ENCODE measurements at places on chromosomes 5 and 9.

DNA sequence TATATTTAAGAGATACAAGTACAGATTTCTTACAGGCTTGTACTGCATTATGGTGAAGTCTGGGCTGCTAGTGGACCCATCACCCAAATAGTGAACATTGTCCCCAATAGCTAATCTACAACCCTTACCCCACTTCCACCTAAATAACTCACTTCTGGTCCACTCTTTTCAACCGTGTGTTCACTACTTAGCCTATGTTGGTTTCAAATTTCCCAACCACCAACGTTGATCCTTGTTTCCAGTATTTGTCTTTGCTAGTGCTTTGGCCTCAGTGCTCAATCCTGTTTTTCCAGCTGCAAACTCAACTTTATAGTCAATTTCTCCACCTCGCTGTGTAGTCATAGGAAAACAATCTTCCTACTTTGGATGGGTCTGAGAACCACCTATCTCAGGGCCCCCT, 45.3 kb upstream of the TTC39B start:
- DNase-seq = no peak

DNA sequence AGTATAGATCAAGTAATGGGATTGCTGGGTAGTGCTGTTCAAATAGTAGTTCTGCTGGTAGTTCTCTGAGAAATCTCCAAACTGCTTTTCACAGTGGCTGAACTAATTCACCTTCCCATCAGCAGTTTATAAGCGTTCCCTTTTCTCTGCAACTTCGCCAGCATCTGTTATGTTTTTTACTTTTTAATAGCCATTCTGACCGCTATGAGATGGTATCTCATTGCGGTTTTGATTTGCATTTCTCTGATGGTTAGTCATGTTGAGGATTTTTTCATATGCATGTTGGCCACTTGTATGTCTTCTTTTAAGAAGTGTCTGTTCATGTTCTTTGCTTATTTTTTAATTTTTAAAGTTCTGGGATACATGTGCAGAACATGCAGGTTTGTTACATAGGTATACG, 279.2 kb upstream of the NREP start:
- DNase-seq = no peak

GRCh38 chr9:88481933-88482332, 53.0 kb upstream of the NXNL2 start:
- no peak for DNase-seq

- DNase-seq = no peak
Observed at GRCh38 chr5:96115147-96115807, 153.6 kb upstream of the ELL2 start.

DNA sequence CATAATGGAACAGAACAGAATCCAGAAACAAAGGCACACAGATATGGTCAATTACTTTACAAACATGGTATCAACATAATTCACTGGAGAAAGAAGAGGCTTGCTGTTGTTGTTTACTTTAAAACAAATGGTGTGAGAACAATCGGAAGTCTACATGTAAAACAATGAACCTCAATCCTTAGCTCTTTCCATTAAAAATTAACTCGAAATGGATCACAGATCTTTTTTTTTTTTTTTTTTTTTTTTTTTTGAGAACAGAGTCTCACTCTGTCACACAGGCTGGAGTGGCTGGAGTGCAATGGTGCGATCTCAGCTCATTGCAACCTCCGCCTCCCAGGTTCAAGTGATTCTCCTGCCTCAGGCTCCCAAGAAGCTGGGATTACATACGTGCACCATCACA, 9.8 kb downstream of the SEMA4D start:
- no peak for DNase-seq

- DNase-seq = no peak
Observed at GRCh38 chr5:96149021-96149420, 187.4 kb upstream of the ELL2 start.

DNA sequence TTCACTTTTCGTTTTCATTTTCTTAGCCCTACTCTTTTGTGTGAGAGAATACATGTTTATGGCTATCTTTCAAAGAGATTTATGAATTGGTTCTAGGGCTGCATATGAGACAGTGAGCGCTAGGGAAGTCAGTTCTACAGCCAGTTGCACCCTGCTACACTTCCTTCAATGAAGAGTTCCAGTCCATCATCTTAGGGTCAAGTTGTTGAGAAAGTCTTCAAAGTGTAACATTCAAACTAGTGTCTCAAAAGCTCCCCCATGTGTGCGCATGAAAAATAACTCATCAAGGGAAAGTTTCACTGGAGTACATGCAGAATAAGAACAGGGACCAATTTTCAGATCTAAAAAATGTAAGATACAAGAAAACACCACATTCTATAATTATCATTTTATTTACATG, 317.2 kb downstream of the DEPDC1B start:
- DNase-seq = peak; percentile 32

GRCh38 chr5:180688330-180689070, 39.1 kb upstream of the FLT4 start:
- no peak for DNase-seq

DNA sequence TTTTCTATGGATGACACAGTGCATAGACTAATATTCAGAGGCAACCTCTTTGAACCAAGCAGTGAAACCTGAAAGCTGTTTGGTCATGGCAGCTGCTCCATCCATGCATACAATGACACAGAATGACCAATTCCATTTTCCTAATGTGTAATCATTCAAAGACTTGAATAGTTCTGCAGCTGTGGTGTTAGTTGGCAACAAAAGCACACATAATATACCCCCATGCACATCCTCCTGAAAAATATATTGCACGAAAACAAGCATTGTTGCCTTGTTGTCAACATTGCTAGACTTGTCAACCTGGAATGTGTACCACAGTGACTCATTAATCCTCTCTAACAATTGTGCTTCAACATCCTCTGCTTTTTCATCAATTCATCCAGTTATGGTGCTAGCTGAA, 71.0 kb upstream of the SEMA6A start:
- no peak for DNase-seq

- DNase-seq = no peak
Observed at GRCh38 chr5:21391506-21391905, 1403.5 kb upstream of the CDH18 start.

DNA sequence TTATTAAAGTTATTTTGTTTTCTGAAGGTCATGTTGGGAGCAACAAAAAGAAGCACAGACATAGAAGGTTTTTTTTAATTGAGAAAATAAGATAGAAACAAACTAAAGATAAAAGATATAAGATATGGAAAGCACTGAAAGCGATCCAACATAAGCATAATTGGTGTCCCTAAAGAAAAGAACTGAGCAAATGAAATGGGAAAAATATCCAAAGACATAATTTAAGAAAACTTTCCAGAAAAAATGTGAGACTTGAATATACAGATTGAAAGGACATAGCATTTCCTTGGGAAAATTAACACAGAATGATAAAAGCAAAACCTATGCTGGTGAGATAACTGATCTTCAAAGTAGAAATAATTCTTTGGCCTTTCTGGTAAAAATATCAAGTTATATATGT, 289.3 kb downstream of the KIAA0825 start:
- DNase-seq = peak; percentile 39

- no peak for DNase-seq
Observed at GRCh38 chr9:6733831-6734230, 23.9 kb upstream of the KDM4C start.

- no peak for DNase-seq
Observed at GRCh38 chr5:9170026-9170425, 375.8 kb downstream of the SEMA5A start.

DNA sequence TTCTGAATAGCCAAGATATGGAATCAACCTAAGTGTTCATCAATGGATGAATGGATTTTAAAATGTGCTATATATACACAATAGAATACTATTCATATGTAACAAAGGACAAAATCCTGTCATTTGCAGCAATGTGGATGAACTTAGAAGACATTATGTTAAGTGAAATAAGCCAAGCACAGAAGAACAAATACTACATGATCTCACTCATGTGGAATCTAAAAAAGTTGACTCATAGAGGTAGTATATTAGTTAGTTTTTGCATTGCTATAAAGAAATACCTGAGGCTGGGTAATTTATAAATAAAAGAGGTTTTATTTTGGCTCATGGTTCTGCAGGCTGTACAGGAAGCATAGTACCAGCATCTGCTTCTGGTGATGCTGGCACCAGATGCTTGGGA, 8.1 kb downstream of the CATSPER3 start:
- DNase-seq = no peak

Measured in mesendoderm (in vitro differentiated cells).